Progenitor cell of endocrine pancreas (in vitro differentiated cells): ENCODE measurements at places on chromosomes 4 and X. TPM values are rescaled to one million over a fixed set of nuclear protein-coding genes. Genes with fewer than 3 reads are reported as not detected.

- no peak for DNase-seq
Measured at GRCh38 chrX:132277953-132278614, 58.8 kb upstream of the RAP2C start.

DNA sequence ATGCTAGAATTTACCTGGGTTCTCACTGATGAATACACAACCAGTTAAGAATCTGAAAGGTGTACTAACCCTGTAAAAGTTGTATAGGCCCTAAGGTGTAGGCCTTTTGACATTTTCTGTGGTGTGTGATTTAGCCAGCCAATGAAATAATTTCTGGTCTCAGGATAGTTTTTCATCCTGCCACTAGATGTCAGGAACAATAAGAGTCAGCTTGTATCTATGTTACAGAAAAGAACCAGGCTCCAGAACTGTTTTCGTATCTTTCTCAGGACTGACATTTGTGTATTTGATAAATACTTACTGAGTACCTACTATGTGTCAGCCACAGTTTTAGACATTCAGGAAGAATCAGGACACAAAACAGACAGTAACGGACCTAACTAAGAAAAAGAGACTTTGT lies 673.6 kb upstream of the TENM3 start:
- DNase-seq = no peak

DNA sequence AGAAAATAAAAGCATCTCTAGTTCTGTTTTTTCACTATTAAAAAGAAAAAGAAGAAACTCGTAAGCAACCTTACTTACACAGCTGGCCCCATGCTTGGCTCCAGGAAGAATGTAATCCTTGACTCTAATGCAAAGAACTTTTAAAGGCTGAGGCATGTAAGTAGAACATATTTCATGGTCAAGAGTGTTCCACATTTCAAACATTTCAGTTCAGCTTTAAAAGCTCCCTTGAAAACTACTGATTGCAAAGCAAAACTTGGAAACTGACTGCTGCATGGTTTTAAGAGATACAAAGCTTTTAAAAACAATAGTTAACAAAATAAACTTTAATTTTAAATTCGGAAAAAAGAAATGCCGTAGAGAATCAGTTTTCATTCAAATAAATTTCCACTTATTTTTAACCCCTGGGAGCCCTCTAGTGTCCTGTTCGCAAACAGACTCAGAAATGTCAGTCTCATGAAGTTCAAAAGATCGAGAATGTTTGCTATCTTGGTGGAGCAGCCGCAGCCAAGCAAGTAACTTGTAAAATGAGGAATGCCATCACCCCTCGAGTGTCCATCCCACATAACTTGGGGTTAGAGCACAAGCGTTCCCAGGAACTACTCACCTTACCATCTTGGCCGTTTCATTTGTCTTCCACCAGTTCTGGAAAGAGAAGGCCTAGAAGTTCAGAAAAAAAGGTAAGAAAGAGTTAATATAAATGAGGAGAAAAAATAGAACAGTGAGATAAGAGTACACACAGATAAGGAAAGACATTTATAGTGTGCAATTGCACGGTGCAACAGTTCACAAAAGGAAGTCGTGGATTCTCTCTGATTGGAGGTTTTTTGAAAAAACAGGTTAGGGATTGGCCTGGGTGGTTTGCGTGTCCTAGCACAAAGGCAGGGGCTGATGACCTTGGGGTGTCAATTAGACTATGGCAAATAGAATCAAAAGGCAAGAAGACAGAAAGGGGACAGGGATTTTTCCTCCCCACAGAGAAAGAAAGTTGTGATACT lies at the start of gene GASK1B:
GASK1B (minus strand) TSS at position 765 of the 998 bp plus-strand sequence. CDS start 1,650 bp downstream, outside the sequence.
- no peak for DNase-seq

DNA sequence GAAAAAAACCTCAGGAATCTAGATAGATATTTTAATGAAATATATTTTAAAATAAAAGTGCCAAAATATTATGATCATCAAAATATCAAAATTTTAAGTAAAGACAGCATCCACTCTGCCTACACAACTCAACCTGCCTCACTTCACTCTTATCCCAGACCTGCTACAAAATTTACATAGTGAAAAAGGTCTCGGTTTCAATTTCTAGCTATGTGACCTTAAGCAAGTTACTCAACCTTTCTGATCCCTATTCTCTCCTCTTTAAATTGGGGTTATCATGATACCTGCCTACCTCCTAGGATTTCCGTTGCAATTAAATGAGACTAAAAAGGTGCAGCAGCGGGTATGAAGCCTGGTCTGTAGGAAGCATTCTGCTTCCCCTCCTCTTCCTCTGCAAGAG lies 72.9 kb downstream of the FAM114A1 start:
- no peak for DNase-seq

DNA sequence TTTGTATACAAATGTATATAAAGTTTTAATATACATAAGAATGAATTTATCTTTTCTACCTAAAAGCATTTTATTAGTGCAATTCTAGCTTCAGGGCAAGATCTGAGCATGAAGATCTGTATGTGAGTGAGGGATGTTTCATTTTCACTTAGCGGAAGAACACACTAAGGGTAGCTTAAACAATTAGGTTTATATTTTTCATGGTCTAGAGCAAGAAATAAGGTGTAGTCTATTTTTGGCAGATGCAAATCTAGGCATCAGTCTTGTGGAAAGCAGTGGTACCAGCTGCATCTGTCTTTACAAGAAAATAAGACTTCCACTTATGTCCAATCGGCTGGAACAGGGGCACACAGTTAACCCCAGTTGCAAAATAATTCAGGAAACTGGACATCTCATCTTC lies 433.3 kb downstream of the ADAM29 start:
- DNase-seq = no peak

GRCh38 chr4:154838694-154839093 lies 57.6 kb downstream of the RBM46 start:
- DNase-seq = no peak

- no peak for DNase-seq
Measured at GRCh38 chr4:17884063-17884462, 73.3 kb downstream of the NCAPG start.

DNA sequence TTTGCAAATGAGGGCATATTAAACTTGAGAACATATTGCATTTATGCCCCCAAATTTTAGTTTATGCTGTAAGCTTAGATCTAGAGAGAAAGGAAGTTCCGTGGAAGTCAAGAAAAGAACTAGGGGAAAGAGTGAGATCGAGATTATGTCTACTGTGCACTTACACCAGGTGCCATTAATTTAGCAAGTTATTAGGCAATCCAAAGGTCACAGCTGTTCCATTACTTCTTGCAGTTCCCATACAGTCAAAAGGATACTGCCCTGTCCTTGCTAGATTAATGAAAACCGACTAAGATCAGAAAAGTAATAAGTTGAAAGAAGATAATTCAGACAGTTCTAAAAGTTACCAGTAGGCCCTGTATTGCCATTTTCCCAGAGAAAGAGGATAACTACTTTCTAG lies 49.3 kb upstream of the SLC7A11 start:
- no peak for DNase-seq

- no peak for DNase-seq
Measured at GRCh38 chrX:35829501-35829900, 31.4 kb downstream of the MAGEB16 start.

GRCh38 chr4:143252478-143252877 lies 67.8 kb downstream of the USP38 start:
- DNase-seq = no peak

- DNase-seq = no peak
Measured at GRCh38 chr4:149370002-149370401, 445.6 kb downstream of the IQCM start.

DNA sequence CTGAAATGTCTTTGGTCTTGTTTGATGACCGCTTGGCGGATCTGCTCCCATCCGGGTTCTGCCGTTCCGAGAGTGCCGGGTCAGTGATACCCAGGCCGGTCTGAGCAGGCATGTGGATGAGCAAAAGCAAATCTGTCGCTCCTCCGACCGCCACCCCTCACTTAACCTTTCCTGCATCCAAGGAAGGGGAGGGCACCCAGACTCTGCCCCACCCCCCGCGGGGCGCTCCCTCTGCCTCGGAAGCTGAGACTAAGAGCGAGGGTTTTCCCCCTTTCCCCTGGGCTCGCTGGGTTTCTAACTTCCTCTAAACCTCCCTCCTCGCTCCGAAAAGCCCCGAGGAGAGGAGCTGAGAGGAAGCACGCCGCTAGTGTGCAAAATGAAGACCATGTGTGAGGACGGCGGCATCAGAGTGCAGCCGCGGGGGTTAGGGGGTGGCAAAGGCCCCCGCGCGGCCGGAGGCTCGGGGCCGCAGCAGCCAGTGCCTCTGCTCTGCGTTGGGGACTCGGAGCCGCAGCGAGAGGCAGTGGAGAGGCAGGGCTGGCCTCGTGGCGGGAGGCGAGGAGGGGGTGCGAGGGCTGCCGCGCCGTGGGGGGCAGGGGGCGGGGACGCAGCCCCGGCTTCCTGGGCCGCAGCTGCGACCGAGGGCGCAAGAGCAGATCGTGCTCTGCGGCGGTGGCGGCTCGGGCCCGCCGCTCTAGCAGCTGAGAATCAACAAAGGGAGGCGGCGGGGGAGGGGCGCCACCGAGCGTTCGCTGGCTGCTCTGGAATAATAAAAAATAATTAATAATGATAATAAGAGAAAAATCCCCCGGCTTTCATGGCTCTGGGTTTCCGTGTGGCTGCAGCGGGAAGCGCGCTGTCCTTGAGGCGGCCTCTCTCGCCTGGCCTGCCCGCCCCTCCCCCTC lies 55.8 kb upstream of the BCOR start:
- DNase-seq = no peak

- no peak for DNase-seq
Measured at GRCh38 chr4:6566391-6567190, 8.4 kb upstream of the MAN2B2 start.

The CABS1 gene
- total RNA-seq = not detected in 2 replicates

The ZCCHC18 gene
- 5.1 and 5.9 TPM in 2 replicates for total RNA-seq

The NPY1R gene
- total RNA-seq = 12.9 and 13.7 TPM in 2 replicates
